T1000 (cell line): ENCODE measurements at places on chromosomes 7 and 10.

DNA sequence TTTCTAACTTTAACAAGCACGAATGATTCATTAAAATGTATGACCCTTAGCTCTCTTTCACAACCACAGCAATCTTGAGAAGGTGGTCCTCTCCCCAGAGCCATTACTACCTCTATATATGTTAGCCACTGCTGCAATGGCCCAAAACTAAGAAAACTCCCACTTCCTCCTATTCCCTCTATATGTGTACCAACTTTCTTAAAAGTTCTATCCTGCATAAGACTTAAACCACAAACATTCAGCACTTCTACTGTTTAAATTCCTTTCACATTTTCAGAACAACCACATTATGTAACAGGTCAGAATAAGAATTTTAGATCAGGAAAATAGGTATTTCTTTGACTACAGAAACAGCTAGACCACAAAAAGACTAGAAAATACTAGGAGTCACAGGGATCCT is 36.2 kb downstream of the WASL start:
- no peak for DNase-seq

DNA sequence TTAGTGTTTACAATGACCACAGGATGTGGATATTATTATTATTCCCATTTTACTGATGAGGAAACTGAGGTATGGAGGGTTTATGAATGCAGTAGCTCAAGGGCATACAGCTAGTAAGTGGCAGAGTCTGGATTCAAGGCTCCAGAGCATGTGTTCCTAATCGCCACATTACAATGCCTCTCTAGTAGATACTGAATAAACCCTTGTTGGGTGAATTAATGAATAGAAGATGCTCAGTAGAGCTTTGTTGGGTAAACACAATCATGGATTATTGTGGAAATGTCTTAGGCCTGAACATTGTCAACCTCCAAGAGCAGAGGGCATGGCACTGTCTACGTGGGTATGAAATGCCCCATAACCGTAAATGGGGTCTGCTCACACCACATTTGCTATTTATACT is 545.3 kb downstream of the LRMDA start:
- DNase-seq, result no peak

- no peak for DNase-seq
Observed at GRCh38 chr7:16416289-16417282, 4.8 kb downstream of the CRPPA start.

- DNase-seq, result no peak
Observed at GRCh38 chr10:10938676-10939075, 79.0 kb upstream of the CELF2 start.
